ENCODE measurements at places on chromosomes 1 and 21.

- DNase-seq = no peak
These were observed 103.3 kb downstream of the AKT3 start for GRCh38 chr1:243746751-243747150.

- DNase-seq = no peak
These were observed 2.1 kb downstream of the MYBPH start for GRCh38 chr1:203173566-203173965.

- no peak for DNase-seq
These were observed 64.1 kb upstream of the WDR26 start for GRCh38 chr1:224498574-224499170.

DNA sequence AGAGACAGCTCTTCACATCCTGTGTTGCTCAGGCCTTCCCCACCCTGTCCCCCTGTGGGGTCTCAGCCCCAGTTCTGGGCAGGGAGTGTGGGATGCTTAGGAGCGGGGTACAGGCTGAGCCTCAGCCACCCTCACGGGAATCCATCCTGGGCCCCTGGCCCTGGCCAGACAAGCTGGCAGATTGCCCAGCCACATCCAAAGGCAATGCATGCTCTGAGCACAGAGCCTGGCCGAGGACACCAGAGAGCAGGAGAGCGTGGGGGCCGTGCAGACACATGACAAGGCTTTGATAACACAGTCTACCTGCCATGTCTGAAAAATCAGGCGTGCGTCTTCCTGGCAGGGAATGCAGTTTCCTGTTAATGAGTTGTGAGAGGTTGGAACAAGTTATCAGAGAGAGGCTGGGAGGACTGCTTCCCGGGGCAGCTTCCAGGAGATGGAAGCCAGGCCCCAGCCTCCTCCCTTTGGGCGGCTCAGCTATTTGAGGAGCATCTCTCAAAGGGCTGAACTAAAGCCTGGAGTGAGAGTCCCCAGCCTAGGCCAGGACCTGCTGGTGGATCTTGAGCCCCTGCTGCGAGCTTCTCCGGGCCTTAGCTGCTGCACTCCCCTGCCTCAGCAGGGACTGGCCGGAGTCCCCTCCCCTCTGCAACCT is 72.2 kb upstream of the SELENON start:
- peak; percentile 72 for DNase-seq

DNA sequence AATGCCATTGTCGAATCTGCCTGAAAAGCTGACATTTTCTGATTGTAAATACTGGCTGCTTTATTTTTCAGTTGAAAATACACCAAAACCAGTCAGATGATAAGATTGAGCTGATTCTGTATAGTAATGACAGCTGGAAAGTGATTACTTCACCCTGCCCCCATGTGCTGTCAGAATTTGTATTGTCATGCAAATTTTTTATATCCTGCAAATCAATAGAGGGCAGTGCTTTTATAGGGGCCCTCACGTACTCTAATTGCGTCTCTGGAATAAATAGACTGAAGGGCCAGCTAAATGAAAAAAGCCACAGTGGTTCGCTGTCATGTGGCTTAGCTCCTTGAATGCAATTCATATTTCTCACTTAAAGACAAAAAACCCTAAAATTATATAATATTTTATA is 208.6 kb downstream of the LHX8 start:
- DNase-seq = no peak

GRCh38 chr1:153967107-153967999 is at the start of gene CREB3L4:
TSS of gene CREB3L4 (plus strand) at chr1:153967902. CDS start at chr1:153968526, 624 bp downstream.
- peak; percentile 94 for DNase-seq

DNA sequence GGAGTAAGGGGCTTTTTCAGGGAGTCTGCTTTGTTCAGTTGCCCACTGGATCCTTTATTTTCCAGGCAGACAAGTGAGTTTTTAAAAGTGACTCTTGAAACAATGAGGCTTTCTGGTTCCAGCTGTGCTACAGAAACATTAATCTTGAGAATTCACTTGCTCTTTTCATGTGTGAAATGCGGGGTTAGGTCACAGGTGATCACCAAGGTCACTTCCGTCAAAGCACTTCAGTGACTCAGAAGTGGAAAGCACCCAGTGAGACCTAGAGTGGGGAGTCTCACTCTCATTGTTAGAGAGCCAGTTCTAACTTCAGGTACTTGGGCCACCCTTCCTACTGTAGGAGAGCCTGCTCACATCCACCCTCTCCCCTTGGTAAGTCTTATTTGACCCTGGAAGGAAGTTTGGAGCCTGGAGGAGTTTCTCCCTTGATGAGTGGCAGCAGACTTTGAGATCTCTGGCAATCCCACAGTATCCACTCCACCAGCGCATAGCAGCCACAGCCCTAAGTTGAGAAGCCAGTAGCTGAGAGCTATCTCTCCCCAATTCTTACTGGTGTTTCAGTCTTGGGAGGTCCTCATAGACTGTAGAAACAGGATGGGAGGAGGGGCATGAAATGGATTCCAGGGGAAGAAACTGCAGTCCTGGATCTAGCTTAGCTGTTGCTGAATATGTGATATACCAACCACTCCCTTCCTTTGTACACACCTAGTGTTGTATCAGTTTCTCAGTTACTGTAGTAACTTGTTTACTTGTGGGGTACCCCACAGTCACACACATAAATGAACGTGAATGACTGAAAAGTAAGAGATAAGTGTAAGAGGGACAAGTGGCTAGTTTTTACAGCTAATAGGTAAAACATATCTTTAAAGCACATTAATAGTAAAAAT is 3.1 kb downstream of the TACSTD2 start:
- DNase-seq = no peak

GRCh38 chr1:200290010-200290685 is 119.7 kb downstream of the ZNF281 start:
- no peak for DNase-seq

- no peak for DNase-seq
These were observed 32.2 kb downstream of the MAGI3 start for GRCh38 chr1:113422315-113423068.

GRCh38 chr1:15090373-15090772 is 63.2 kb upstream of the TMEM51 start:
- no peak for DNase-seq

GRCh38 chr1:245433561-245433960 is 278.8 kb downstream of the KIF26B start:
- DNase-seq = no peak

- no peak for DNase-seq
These were observed 153.3 kb upstream of the SGIP1 start for GRCh38 chr1:66380452-66381212.

- no peak for DNase-seq
These were observed 10.1 kb downstream of the ENTREP3 start for GRCh38 chr1:155245163-155245524.

- no peak for DNase-seq
These were observed 31.0 kb downstream of the ATP5PO start for GRCh38 chr21:33884376-33885171.

DNA sequence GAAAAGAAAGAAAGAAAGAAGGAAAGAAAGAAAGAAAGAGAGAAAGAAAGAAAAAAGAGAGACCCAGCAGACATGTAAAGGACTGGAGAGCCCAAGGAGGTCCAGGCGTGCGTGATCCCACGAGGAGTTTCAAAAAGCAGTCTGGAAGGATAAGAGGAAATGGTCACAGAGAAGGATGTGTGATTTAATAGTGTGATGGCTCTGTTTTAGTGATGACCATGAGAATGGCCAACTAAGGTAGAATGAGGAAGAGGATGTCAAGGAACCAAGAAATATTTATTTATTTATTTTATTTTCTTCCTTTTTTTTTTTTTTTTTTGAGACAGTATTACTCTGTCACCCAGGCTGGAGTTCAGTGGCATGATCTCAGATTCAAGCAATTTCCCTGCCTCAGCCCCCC is 25.5 kb downstream of the PTGS2 start:
- DNase-seq = no peak

DNA sequence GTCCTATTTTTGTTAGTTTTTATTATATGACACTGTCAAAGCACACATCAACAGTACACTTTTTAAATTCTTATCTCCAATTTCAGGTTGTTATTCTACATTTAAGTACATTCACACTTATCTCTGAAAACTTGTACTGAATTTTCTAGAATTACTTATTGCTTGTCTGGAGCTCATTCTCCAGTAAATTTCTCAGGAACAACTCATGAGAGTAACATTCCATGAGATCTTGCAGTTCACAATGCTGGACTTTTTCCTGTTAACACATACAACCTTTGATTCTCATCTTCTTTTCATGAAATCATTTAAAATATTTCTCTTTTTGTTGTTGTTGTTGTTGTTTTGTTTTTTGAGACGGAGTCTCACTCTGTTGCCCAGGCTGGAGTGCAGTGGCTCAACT is 320.9 kb upstream of the CAMK1G start:
- no peak for DNase-seq

- DNase-seq = no peak
These were observed 1.7 kb downstream of the IGFN1 start for GRCh38 chr1:201192261-201192788.

GRCh38 chr1:153951801-153952200 is 5.3 kb upstream of the DENND4B start:
- DNase-seq = no peak

GRCh38 chr1:205675247-205675646 is 5.1 kb downstream of the SLC45A3 start:
- DNase-seq = no peak

DNA sequence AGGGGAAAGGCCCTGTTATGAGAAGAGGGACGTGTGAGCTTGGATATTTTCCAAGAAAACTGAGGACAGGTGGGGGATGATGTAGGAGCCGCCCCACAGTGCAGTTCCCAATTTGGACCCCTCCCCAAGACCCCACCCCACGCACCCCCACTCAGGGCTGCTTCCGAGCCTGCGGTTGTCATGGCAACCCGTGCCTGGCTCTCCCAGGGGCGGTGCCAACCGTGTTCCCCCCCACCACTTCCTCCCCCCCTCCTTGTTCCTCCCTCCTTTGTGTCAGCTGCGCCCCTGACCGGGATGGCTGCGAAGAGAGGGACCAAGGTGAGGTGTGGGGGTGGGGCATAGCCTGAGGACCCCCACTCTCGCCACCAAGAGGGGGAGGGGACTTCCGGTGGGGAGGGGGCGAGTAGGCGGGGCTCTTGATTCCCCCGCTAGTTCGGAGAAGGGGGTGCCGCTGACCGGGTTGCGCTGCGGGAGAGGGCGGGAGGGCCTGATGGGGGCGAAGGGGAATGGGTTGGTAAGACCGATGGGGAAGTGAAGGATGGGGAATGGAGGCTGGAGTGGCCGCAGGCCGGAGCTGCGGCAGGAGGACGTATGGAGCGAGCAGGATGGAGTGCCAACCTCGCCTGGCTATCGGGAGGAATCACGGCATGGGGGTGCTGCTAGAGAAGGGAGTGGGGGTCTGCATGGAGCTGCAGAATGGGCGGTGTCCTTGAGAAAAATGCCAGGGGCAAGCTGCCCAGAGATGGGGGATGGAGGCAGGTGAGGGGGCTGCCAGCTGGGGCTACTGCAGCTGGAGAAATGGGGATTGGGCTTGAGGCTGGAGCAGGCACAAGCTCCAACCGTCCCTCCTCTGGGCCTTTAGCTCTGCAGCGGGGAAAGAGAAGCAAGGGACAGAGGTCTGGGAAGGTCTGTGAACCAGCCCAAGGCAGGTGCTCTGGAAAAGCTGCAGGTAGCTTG is 953 bp downstream of the TRIM46 start:
- peak; percentile 42 for DNase-seq

- DNase-seq = no peak
These were observed 7.8 kb upstream of the ZNF691 start for GRCh38 chr1:42838482-42839190.

GRCh38 chr1:115402753-115403184 is 64.7 kb upstream of the NGF start:
- DNase-seq = no peak

DNA sequence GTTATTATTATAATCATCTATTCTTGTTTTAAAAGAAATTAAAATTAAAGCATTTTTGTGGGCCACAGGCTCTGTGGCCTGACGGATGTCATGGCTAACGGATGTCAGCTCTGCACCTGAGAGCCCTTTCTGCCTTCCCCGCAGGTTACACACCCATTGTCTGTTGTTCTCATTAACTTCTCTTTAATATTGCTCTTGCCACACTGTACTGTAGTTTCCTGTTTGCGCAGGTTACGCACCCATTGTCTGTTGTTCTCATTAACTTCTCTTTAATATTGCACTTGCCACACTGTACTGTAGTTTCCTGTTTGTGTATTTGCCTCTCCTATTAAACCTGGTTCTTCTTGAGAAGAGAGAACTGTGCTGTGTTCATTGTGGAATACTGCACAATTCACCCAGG is 294.4 kb upstream of the PLXNA2 start:
- DNase-seq = no peak

- DNase-seq = no peak
These were observed 84.6 kb downstream of the LRRN2 start for GRCh38 chr1:204600968-204601367.

- no peak for DNase-seq
These were observed 23.5 kb downstream of the CYP4B1 start for GRCh38 chr1:46822248-46822826.

- DNase-seq = no peak
These were observed 55.9 kb upstream of the RCC1 start for GRCh38 chr1:28449904-28450303.

GRCh38 chr1:153880962-153881361 is 41.8 kb downstream of the GATAD2B start:
- DNase-seq = peak; percentile 97

- no peak for DNase-seq
These were observed 45.8 kb downstream of the PTPRF start for GRCh38 chr1:43576521-43576920.

- no peak for DNase-seq
These were observed 74.2 kb downstream of the GABPA start for GRCh38 chr21:25809013-25809412.

- no peak for DNase-seq
These were observed 94.0 kb downstream of the LRRC7 start for GRCh38 chr1:69661686-69662085.

DNA sequence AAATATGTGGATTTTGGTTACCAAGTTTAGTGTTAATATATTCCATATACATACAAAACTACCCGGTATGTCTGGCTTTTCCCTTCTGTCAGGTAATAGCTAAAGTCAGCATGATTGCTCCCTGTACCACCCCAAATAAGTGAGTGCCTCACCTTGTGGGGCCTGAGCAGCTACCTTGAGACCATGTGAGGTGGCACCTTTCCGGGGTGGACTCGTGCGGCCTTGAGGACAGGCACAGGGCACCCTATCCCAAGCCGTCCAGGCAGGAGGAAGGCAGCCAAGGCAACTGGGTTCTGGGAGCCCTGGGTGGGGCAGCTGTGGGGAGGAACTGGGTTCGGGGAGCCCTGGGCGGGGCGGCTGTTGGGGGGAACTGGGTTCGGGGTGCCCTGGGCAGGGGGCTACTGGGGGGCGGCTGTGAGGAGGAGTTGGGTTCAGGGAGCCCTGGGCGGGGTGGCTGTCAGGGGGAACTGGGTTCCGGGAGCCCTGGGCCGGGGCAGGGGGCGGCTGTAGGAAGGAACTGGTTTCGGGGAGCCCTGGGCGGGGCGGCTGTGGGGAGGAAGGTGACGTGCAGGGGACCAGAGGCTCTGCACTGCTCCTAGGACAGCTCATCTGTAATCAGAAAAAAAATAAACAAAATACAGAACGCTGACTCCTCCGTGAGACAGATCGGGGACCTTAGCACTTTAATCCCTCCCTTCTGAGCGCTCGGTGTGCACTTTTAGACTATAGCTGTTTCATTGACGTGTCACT is 63.3 kb downstream of the POFUT2 start:
- no peak for DNase-seq

- DNase-seq = no peak
These were observed 8.9 kb downstream of the CD101 start for GRCh38 chr1:117010310-117010969.

GRCh38 chr1:241592273-241592958 is 47.8 kb downstream of the CHML start:
- DNase-seq = no peak

Measured in dorsolateral prefrontal cortex (tissue), 122 donors.